ENCODE measurements at places on chromosomes 16 and 17. TPM values are rescaled to one million over a fixed set of nuclear protein-coding genes. Genes with fewer than 3 reads are reported as not detected.

RRAD gene
- 2.1 TPM for total RNA-seq

DNA sequence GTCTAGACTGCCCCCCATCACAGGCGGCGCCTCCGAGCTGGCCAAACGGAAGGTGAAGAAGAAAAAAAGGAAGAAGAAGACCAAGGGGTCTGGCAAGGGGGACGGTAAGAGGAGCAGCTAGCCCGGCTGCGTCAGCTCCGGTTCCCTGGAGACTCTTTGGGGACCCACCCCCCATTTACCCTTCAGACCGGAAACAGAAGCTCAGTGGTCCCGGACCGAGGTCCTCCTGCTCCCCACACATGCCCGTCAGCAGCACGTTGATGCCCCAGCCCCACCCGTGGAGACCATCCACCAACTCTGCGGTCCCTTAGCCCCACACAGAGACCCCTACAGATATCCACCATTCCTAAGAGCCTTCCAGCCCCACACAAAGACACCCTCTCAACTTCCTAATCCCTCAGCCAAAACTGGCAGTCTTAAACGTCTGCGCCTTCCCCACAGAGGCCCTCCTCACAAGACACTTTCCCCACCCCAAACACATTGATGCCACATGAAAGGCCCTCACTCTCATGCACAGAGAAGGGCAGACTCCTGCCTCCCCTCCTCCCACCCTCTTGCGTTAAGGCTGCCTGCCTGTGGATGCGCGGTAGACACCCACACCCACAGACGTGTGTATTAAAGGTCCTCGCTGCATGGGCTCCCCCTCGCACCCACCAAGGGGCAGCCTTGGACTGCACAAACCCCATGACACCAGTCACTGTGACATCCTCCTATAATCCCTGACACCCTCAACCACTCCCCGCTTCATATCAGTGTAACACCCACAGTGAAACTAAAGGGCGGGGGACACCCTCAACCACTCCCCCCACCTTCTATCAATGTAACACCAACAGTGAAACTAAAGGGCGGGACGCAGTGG is 58.2 kb upstream of the RPH3AL start:
- ATAC-seq = no peak

SLC5A11 gene
- not detected for total RNA-seq

DNA sequence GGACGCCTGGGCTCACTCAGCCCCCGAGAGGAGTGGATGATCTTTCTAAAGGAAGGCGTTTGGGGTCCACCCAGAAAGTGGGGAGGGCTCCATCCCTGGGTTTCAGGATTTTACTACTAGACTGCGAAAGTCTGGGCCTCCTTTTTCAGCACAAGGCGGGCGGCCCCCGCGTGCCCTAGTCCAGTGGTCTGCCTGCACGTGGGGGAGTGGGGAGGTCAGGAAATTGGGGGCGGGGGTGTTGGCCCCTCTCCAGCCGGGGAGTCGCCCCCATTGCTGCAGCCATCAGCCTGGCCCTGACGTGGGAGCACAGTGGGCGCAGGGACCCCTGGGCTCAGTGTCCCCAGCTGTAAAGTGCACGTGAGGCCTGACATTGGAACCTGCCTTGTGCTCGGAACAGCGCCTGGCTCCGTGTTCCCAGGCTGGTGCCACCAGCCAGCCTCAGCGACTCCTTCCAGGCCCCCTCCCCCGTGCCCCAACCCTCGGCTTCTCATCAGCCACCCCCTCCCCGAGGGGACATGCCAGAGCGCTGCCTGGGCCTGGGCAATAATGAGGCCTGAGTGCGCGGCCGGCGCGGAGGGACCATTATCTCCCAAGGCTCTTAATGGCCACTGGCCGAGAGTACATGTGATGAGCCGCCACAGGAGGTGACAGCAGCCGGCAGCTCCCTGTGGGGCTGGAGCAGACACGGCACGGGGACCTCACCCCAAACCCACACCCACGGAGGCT is 2.4 kb upstream of the C1QTNF8 start:
- no peak for ATAC-seq

CCDC154 gene
- total RNA-seq = 2.1 TPM

DNA sequence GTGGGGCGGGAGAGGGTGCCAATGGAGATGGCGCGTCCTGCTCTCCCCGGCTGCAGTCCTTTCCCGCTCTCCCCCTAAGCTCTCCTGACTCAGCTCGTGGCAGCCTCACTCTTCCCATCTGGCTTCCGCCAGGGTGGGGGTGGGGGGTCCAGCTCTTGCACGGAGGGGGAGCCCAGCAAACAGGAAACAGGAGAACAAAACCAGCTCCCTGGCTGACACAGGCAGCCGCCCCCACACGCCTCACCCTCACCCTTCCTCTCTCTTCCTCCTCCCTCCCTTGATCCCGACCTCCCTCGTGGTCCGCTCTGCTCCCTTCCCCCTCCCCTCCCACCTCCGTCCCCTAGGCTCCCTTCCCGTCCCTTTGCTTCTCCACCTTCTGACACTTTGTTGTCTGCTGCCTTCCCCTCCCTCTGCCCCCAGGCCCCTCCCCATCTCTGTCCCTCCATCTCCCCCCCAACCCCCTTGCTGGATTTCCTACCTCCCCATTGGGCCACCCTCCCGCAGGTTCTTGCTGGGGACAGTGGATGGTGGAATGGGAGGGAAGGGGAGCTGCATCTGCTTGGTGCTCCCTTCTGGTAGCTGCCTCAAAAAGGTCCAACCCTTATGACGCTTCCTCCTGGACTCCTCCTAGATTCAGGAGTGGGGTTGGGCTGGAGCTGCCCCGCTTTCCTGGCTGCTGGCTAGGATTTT is 23.7 kb downstream of the ARHGAP23 start:
- ATAC-seq = no peak

- no peak for ATAC-seq
Observed at GRCh38 chr17:21272881-21273792, 11.4 kb upstream of the MAP2K3 start.

CCL2 gene
- not detected for total RNA-seq

GRCh38 chr16:54538276-54538675 is 251.7 kb upstream of the IRX3 start:
- no peak for ATAC-seq

KRTAP9-4 gene
- not detected for total RNA-seq

DNA sequence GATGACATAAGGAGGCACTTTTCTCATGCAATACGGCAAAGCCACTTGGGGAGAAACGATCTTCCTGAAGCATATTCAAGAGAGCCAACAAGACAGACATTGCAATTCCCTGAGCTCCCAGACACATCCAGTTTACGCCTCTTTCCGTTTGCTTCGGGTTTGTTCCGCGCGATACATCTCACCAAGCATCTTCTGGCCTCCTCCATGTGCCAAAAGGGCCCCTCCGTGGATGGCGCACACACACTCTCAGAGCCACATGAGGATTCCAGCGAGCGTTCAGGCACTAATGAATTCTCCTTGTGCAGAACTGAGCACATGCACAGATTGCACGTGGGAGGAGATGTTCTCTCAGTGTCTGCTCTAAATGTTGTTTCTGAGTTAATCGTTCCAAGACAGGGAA is 146.7 kb upstream of the SHISA6 start:
- ATAC-seq = no peak

- no peak for ATAC-seq
Observed at GRCh38 chr17:57104461-57105175, 19.6 kb downstream of the AKAP1 start.

- peak; percentile 71 for ATAC-seq
Observed at GRCh38 chr16:77169650-77170236, 21.2 kb upstream of the MON1B start.

DNA sequence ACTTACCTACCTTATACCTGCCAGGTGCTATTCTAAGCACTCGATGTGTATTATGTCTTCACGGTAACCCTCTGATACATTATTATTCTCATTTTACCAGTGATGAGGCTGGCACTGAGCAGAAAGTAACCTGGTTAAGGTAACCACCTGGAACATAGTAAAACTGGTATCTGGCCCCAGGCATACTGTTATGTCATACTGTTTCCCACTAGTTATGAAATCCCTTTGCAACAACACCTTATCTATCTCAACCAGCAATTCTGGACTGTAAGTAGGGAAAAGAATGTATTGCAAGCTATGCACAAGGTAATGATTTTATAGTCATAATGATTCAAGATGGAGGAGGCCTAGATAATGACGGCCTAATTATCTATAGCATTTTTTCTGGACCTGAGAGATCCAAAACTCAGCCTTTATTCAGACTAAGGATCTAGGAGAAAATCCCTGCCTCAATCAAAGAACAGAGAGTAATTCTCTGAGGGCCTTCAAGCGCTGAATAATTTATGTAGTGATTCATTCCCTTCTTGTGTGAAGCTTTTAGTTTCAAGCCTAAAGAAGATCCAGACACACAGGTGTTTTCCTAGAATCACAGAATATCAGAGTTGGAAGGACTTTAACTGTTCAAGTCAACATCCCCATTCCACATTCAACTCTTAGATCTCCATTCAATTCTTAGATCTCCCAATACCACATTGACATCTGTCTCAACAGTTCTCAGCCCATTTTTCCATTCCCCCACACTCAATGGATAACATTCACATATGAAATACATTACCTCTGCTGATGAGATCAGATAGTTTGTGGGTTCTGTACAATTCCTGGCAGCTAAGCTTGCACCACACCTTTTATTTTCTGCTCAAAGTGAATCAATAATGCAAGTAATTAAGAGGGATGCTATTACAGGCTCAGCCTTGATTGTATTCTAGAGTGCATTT is 14.9 kb upstream of the MMD start:
- peak; percentile 43 for ATAC-seq

GRCh38 chr17:80111702-80112470 is 10.5 kb downstream of the GAA start:
- no peak for ATAC-seq

GRIN2A gene
- total RNA-seq = not detected

DNA sequence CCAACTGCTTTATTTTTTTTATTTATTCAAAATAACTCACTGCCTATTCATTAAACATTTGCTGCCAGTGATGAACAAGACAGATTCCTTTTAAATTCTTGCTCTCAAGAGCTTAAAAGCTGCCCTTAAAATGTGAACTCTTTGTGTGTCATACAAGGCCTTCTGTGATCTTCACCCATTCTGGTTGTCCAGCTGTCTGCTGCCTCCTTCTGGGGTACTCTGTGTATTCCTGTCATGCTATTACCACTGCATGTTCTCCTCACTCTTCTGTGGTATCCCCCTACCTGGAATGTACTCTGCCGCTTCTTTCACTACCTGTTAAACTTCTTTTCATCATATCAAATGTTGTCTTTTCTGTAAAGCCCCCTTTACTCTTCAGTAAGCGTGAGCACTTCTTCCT is 165.8 kb downstream of the CHD9 start:
- no peak for ATAC-seq

DNA sequence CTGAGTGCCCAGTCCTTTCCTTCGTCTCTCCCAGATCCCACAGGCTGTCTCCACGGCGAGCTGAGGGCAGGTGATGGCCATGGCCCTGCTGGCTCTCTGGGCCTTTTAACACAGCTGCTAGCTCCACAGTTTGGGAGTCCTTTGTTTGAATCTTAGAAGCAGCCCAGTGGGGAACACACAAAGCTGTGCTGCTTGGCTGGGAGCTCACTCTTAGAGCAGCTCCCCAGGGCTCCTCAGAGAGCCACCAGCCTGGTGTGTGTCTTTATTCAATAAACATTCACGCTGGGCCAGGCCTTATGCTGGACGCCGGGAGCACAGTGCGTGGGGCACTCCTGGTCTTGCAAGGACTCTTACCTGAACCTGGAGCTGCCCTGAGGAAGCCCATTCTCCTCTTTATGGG is 29.7 kb downstream of the WNT3 start:
- no peak for ATAC-seq

GNAO1 gene
- 0.74 TPM for total RNA-seq

DNA sequence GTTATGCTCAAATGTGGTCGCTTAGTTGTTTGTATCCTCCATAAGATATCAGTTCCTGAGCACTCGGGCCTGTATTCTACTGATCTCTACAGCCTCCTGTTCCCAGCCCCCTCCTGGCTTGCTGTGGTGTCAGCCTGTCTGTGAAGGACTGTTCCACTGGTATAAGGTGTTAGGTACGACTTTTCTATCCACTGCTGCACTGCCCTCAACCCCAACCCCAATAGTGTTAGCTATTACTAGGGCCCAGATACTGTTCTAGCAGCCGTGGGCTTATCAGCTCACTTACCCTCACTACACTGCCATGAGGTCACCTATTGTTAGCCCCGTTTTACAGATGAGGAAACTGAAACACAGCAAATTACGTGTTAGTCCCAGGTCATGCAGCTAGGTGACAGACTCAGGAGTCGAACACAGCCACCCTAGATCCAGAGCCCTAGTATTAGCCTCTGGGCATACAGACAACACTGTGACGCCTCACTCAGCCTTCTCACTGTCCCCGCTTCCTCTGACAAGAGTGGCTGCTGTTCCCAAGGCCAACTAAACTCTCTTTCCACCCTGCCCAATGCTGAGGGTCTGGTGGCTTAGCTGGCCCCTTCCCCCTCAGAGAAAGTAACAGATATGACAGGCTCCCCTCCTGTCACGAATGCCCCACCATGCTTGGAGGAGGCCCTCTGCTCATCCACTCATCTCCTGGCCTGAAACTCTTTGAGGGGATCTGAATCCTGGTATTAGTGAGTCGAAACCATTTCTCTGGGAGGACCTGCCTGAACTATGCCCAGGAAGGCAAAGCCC is 25.6 kb upstream of the ZNF652 start:
- peak; percentile 53 for ATAC-seq

CCL16 gene
- total RNA-seq = not detected

DNA sequence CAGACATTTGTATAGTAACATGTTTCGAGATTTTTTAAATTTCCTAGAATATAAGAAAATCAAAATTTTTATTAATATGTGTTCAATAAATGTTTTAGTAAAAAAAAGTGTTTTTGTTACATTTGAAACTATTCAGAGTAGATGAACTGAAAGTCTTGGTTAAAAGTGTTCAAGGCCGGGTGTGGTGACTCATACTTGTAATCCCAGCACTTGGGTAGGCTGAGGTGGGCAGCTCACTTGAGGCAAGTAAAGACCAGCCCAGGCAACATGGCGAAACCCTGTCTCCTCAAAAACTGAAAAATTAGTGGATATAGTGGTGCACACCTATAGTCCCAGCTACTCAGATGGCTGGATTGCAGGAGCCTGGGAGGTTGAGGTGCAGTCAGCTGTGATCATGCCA is 16.8 kb upstream of the PHKG2 start:
- ATAC-seq = peak; percentile 64

GRCh38 chr17:65855245-65855644 is 293.8 kb upstream of the AXIN2 start:
- no peak for ATAC-seq

DNA sequence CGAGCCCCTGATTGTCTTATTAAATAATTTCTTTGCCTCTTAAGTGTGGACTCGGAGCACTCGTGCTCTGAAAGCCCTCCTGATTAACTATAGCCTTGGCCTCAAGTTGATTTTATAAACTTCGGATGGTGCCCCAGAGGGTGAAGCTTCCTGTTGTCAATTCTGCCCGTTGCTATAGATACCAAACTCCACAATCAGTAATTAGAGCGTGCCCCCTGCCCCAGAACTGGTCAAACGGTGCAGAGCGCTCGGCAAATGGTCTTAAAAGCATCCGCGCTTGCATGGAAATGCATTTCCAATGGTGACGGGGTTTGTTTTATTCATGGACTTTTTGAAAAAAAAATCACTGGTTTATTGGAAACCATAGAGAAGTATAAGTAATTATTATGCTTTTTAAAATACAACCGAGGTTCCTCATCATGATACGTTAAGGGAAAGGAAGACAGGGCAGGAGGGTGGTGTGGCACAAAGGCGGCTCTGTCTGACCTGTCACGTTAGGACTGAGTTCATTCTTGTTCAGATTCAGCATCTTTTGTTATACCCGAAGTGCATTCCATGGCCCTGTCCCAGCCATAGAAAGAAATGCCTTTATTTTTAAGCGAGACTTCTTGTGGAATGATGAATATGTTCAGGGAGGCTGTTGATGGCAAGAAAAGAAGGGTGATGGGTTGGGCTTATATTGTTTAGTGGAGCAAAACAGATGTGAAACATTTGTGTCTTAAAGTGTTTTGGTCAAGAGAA is 476.4 kb downstream of the MAF start:
- ATAC-seq = no peak

All from activated T-helper 17 cell treated with anti-CD3 and anti-CD28 coated beads, Interleukin-2, amount 50 U/mL, for 72 hours (primary cell).